Purkinje cell (primary cell): ENCODE measurements at places on chromosomes 1 and 21. TPM values are rescaled to one million over a fixed set of nuclear protein-coding genes. Genes with fewer than 3 reads are reported as not detected.

Gene PTPN22
- 0.58 and 2.0 TPM in 2 replicates for polyA plus RNA-seq

Gene IL24
- polyA plus RNA-seq, result not detected in 2 replicates

Gene LMX1A
- polyA plus RNA-seq, result not detected in 2 replicates

Gene IL19
- not detected in 2 replicates for polyA plus RNA-seq

Gene LRRC38
- not detected in 2 replicates for polyA plus RNA-seq

Gene GUCA2B
- not detected in 2 replicates for polyA plus RNA-seq

Gene PHF13
- 2.1 and 2.3 TPM in 2 replicates for polyA plus RNA-seq

Gene LCE1F
- polyA plus RNA-seq, result not detected in 2 replicates

Gene FNDC7
- polyA plus RNA-seq, result not detected in 2 replicates

Gene TP73
- not detected in 2 replicates for polyA plus RNA-seq

Gene SKI
- polyA plus RNA-seq, result 1.2 and 1.6 TPM in 2 replicates

Gene OR2T2
- polyA plus RNA-seq, result not detected in 2 replicates

Gene CELA3B
- not detected in 2 replicates for polyA plus RNA-seq

Gene COL16A1
- polyA plus RNA-seq, result 0.13 and 1.6 TPM in 2 replicates

Gene ADCY10
- polyA plus RNA-seq, result 0.12 and 0.88 TPM in 2 replicates

Gene CLCC1
- polyA plus RNA-seq, result 24.1 and 35.3 TPM in 2 replicates

Gene SMCP
- polyA plus RNA-seq, result not detected in 2 replicates

Gene CFAP74
- 1.2 TPM in 1 of 2 replicates, not detected in the other for polyA plus RNA-seq

Gene PTPRU
- 0.16 TPM in 1 of 2 replicates, not detected in the other for polyA plus RNA-seq

Gene UBXN11
- 5.2 and 6.2 TPM in 2 replicates for polyA plus RNA-seq

Gene CFAP107
- not detected in 2 replicates for polyA plus RNA-seq

Gene PSMA5
- polyA plus RNA-seq, result 103 and 114 TPM in 2 replicates

Gene S100A11
- 7.3 TPM in 1 of 2 replicates, not detected in the other for polyA plus RNA-seq

Gene VASH2
- polyA plus RNA-seq, result 1.1 and 1.6 TPM in 2 replicates

Gene CCDC27
- not detected in 2 replicates for polyA plus RNA-seq

Gene RHCE
- 1.6 and 2.1 TPM in 2 replicates for polyA plus RNA-seq

Gene ELOA
- polyA plus RNA-seq, result 8.4 and 10.1 TPM in 2 replicates

Gene NPHS2
- not detected in 2 replicates for polyA plus RNA-seq

Gene DCDC2B
- not detected in 2 replicates for polyA plus RNA-seq

Gene KHDC4
- 21.1 and 23.4 TPM in 2 replicates for polyA plus RNA-seq

Gene C8A
- polyA plus RNA-seq, result not detected in 2 replicates

Gene HSPB7
- polyA plus RNA-seq, result not detected in 2 replicates

Gene MLLT11
- 149 and 204 TPM in 2 replicates for polyA plus RNA-seq

Gene MYOG
- polyA plus RNA-seq, result not detected in 2 replicates
